BJ (cell line): ENCODE measurements at places on chromosomes 3 and 15. TPM values are rescaled to one million over a fixed set of nuclear protein-coding genes. Genes with fewer than 3 reads are reported as not detected.

COL6A6 gene
- not detected in 2 replicates for polyA plus RNA-seq

WDR72 gene
- not detected in 2 replicates for polyA plus RNA-seq

GRCh38 chr3:172550347-172550943 is 27.2 kb upstream of the TNFSF10 start:
- DNase-seq = peak; percentile 43

DNA sequence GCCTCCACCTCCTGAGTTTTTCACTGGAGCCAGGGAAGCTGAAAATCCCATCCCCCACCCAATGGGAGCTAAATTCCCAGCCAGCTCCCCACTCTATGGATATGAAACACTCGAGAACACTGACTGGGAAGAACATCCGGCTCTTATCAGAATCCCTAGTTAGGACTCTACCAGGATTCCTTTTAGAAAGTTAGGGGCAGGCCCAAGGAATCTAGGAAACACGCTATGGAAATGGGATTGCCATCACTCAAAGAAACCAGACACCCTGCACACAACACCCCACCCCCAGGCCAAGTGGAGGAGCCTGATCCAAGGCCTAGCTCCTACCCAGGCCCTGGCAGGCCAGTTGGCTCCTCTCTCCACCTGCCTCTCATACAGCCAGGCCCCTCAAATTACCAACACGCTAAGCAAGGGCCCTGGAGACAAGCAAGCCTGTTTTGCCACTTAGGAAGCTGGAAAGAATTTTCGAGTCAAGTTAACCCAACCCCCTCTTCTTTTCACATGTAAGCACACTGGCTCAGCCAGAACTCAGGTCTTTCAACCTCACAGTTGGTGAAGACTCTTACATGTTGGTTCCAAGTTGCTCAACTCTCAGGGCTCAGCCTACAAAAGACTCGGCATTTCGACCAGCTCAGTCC is 75.5 kb downstream of the RBPMS2 start:
- no peak for DNase-seq

DNA sequence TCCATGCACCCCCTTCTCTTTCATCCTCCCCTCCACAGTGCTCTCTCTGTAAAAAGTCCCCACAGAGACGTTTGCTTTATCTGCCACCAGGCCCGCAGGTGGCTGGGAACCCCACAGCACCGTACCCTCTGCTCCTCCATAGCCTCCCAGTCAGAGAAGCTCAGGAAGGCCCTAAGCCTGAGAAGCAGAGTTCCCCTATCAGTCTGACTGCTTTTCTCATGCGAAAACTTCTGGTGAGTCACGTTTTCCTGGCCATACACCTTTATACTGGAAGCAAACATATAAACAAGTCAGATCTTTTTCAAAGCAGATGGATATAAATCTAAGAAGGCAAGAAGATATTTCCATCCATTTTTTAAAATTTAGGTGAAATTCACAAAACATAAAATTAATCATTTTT is 51.5 kb upstream of the MEF2A start:
- no peak for DNase-seq
